ENCODE measurements at places on chromosomes 7 and 10. TPM values are rescaled to one million over a fixed set of nuclear protein-coding genes. Genes with fewer than 3 reads are reported as not detected.
A peak's percentile ranks its signal among the peaks of the same experiment; 100 is the strongest.

DNA sequence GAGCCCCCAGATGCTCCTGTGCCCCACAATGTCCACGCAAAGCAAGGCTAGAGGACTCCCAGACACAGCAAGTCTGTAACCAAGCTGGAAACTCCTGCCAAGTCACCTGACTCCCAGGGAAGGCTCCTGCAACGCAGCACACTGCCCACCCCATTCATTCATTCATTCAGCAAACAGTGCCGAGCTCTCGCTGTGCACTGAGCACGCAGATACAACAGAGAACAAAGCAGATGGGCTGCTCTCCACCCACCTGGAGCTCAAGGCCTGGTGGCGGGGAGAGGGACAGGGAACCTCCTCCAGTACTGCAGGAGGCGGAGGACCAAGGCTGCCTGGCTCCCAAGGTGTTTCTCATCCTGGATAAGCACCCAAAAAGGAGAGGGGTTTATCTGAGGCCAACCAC is 8.6 kb downstream of the KCNH2 start:
- no peak for DNase-seq

DNA sequence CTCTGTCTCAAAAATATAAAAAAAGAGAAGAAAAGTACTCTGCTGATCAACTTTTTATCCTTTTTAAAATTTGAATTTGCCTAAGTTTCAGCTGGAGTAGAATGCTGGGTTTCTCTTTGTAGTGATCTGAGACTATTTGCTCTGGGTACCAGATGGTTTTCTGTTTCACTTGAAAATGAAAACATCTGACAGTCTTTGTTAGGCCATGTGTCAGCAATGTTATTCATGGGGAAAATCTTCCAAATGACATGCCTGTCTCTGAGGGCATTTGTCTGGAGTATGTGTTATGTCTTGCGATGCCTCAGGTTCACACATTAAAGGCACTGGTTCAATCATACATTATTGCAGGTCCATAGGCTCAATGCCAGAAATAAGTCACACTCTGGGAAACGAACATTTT is 175.3 kb upstream of the TMEM229A start:
- DNase-seq = no peak

DNA sequence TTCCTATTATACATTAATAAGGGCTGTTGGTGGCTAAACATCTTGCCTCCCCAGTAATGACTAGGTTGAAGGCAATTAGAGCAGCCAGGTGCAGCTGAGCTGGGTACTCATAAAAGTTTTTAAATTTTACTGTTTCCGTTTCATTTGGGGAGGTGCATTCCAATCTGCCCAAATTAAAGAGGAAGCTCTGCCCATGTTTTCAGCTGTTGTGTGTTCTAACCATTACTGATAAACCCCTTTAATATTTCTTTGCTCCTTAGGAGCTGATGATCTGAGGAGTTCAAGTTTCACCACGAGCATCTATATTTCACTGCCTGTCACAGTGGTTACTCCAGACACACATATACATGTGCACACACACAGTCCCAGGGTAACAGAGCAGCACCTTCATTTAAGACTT is 94.4 kb downstream of the JAZF1 start:
- DNase-seq = no peak

- DNase-seq = no peak
Observed at GRCh38 chr7:87344446-87344845, 1.0 kb upstream of the CROT start.

DNA sequence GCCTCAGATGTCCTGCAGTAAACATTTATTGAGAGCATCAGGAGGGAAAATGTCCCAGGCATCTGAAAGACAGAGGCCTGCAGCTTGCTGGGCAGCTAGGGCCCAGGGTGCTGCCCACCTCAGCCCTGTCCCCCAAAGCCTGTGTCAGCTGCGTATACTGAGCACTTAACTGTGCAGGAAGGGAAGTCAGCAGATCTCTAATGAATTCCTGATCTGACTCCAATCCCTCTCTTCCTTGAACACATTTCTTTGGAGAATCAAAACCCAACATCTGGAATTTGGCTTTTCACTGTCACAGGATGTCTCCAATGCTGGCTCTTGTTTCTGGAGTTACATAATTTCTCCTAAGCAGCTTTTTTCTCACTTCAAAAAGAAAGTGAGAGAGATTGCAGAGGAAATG is 364.7 kb upstream of the NFE2L3 start:
- DNase-seq = no peak

ADAMTS14 gene
- 7.2 TPM for polyA plus RNA-seq

DNA sequence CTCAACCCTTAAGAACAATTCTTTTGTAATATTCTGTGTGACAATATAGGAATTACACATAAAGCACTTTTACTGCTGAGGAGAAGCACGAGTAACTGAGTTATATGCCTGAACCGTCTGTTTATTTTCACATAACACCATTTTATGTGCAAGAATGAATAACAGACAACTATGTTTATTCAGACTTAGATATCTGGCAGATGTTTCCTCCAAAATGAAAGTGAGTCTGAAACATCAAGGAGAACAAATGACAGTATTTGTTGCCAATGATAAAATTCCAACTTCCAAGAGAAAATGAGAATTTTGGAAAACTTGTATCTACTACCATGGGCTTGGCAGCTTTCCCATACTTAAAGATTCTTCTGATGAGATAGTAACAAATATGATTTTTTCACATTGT is 51.4 kb downstream of the DNMBP start:
- no peak for DNase-seq

SPDYE9 gene
- 0.37 TPM for polyA plus RNA-seq

TMEM270 gene
- 0.10 TPM for polyA plus RNA-seq

- no peak for DNase-seq
Observed at GRCh38 chr7:44043902-44044301, 600 bp upstream of the DBNL start.

- no peak for DNase-seq
Observed at GRCh38 chr10:14543046-14543903, 212.6 kb upstream of the FRMD4A start.

DNA sequence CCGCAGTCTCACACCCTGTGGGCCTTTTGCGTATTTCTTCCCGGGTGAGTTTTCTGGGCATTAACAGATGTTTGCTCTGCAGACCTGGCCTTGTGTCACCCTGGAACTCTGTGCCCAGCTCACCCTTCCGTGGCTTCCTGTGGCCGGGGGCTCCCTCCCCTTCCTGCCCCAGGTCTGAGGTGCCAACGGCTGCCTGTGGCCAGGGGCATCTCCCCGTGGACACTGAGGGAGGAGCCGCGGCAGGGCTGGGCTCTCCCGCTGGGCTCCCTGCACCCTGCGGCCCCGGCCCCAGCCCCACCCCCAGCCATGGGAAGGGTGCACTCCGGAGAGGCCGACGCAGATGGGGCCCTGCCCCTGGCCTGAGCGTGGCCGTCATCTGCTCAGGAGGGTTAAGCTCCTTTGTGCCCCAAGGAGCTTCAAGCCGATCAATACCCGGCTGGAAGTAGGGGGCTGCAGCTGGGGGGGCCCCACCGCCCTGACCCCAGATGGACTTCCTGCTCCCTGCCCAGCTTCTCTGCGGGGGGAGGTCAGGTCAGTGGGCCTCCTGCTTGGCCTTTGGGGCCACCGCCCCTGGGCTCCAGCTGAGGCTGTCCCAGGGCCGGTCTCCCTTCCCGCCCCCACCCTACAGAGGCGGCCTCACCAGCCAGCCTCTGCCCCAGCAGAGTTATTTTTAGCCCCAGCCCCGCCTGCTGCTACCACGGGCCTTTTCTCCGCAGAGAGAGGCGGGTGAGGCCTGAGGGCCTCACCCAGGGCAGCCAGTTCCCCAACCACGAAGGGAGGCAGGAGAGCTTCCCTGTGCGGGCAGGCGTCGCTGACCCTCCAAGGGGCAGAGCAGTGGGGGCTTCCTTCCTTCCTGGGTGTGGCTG is 24.2 kb downstream of the PWWP2B start:
- DNase-seq = peak; percentile 93

OR13A1 gene
- polyA plus RNA-seq = 0.06 TPM

Measured in large intestine (tissue), 12 donors.